Stimulated activated naive CD4-positive, alpha-beta T cell (primary cell): ENCODE measurements at places on chromosomes 2 and 18.

DNA sequence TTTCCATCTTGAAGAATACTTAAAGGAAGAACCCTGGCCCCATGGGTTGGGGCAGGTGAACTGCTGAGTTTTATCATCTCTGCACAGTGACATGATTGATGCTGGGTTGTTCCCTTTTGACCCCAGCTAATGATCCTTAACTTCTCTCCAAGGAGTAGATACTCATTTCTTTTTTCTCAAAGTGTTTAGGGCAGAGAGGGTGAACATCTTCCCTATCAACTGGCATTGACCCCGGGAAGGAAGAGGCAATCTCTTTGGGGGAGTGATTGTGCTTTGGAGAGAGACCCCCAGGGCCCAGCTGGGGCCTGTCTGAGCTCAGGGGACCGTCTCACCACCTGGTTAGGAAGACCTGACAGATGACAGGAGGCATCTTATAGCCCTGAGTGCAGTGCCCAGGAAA, 190.6 kb downstream of the FHOD3 start:
- no peak for DNase-seq

DNA sequence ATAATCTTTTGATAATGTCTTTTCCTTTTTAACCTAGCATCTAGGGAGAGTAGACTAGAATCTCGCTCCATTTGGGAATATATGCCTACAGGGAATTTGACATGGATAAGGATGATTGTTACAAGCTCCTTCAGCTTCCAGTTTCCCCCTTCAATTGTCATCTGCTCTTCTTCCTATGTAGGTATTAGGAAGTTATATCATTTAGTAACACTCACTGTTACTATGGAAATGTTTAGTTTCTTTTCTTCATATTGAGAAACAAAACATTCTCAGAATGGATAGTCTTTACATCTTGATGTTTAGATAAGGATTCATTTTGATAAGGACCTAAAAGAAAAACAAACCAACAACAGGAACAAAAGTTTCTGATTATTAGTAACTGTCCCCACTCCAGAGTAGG, 127.6 kb downstream of the PHLPP1 start:
- DNase-seq = no peak

DNA sequence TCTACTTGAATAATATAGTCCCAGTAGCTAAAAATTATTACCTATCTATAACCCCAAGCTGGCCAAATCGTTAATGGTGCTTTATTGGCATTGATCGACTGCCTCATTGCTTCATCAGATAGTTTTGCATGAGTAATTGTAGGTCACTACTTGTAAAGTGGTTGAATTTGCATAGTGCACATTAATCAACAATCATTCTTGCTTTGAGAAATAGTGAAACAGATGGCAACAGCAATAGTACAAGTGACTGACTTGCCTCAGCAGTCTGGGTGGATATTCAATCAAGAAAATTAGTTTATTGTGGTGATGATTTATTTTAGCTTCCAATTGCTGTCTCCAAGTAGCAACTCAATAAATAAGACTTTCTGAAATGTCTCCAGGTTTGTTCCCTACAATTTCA, 117.8 kb upstream of the NRXN1 start:
- DNase-seq = no peak

GRCh38 chr2:64992990-64993389, 3.8 kb downstream of the SLC1A4 start:
- DNase-seq = no peak

DNA sequence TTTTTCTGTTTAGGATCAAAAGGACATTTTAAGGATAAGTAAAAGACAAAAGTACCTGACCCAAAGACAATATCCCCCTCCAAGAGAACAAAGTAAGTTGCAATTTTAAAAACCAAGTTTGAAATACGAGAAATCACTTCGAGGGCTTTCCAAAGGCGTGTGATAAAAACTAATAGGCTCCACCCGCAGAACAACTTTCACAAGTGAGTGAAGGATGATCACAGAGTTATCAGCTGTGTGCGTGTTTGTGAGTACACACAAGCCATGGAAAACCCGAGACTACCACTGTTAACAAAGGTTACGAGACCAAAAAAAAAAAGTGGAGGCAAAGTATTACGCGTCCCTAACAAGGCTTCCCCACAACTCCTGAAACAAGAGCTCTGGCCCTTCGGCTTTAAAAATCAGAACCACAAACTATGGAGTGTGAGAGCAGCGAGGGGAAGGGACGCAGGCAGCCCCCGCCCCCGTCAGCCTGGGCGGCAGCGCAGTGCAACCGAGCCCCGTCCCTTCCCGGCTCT, 719 bp downstream of the SMAD2 start:
- DNase-seq = peak; percentile 59

- no peak for DNase-seq
Measured at GRCh38 chr2:105886029-105886454, 141.3 kb downstream of the NCK2 start.

GRCh38 chr2:169778446-169778845, 20.2 kb upstream of the SSB start:
- DNase-seq = no peak

- DNase-seq = no peak
Measured at GRCh38 chr18:10055125-10055750, 141.4 kb downstream of the VAPA start.

- no peak for DNase-seq
Measured at GRCh38 chr2:239942871-239943311, 82.3 kb downstream of the NDUFA10 start.

- no peak for DNase-seq
Measured at GRCh38 chr2:76288146-76288545, 577.4 kb upstream of the GCFC2 start.

- DNase-seq = no peak
Measured at GRCh38 chr2:149841396-149841795, 253.8 kb upstream of the MMADHC start.

DNA sequence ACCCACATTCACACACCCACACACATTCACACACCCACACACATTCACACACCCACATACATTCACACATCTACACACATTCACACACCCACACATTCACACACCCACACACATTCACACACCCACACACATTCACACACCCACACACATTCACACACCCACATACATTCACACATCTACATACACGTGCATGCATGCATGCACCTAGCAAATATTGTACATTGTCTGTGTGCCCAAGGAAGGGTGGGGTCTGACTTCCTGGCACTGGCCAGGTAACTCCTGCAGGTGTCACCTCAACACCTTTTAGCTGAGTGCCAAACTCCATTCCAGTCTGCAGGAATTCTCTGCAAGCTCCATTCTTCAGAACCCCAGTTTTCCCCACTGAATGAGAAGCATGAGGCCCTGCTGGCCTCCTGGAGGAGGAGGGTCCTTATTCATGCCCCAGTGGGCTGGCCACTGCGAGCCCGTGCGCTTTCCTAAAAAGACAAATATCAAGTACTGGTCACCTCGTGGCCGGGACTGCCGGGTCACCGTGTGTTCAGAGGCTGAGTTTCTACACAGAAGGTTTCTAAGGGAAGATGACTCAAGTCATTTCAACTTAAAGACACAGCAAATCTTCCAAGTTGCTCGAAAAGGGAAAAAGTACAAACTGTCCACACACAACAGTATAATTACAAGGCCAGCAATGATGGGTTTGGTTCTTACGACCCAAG, 131.5 kb downstream of the HDAC4 start:
- DNase-seq = no peak

DNA sequence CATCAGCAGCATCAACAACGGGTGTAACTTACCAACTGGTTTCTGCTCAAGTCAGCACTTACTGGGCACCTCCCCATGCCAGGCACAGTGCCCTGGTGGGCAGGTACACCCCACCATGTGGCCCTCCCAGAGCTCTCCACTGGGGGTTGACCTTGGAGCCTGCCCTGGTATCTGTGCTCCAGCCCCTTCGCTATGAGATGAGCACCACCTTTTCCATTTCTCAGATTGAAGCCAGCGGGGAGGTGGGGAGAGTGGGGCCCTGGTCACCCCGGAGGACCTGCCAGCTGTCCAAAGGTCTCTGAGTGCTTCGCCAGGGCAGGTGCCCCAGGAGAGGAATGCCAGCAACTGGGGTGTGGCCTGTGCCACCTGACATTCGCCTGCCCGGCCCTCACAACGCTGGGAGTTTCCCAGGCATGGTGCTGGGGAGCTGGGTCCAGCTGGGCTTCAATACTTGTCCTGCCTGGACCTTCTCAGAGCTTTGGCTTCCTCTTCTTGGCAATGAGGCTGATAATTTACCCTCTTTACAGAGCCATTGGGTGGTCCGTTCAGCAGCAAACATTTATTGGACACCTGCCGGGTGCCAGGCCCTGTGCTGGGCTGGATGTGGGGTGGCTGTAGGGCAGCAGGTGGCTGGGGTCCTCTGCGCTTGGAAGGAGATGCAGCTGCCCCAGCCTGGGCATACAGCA, 5.9 kb upstream of the ZAP70 start:
- no peak for DNase-seq

DNA sequence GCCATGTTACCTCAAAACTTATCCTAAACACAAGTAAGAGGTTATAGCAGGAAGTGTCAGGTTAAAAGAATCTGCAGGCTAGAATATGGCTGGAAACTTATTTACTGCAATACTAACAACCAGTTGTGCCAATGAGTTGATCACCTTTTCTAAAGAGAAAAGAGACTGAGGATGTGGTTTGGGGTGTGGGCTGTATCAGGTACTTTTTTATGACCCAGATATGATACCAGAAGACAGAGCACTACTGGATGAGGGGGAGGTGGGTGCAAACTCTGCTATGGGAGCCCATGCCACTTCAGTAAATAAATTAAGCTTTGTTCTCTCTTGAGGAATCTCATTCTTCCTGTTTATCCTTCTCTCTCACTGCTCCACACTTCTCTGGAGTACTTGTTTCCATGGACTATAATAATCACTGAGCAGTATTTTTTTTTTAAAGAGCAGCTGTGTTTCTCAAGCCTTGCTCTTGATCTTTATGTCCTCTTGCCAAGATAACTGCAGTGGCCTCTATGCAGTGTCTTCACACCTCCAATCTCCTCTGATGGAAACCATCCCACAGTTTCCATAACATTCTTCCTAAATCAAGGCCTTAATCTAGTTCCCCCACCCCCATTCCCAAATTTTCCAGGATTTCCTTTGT, 51.2 kb upstream of the NOSTRIN start:
- DNase-seq = no peak

GRCh38 chr2:234048049-234048448, 2.5 kb upstream of the SPP2 start:
- DNase-seq = no peak

GRCh38 chr18:68783506-68783905, 14.4 kb upstream of the CCDC102B start:
- DNase-seq = no peak

DNA sequence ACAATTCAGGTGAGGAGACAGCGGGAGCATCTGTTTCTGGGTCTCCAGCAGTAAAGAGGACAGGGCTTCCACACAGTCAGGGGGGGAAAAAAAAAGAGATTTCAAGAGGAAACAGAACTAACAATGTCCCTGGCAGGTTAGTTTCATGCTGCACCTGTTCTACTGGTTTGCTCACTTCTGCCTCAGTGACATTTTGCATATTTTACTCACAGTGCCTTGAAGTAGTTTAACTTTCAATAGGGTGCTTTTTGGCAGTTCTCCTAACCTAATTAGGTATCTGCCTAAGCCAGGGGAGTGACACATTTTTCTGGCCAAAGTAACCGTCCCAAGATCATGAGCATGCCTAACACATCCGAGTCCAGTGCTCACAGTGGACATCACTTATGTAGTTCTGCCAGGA, 109.0 kb upstream of the ALK start:
- DNase-seq = no peak

DNA sequence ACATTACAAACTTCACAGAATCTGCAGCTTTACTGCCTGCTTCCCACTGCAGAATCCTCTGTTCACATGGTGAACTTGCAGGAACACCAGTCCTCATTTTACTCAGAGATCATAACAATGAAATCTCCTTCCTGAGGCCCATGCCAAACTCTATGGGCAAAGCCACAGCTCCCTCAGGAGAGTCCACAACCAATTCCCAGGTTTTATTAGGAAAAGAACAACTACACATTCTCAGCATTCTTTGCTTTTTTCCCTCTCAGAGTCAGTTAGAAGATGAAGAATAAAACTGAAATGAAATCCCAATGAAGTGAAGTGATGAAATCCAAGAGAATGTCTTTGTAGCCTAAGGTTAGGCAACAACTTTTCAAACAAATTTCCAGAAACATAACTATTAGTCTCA, 233.7 kb downstream of the DSEL start:
- DNase-seq = no peak

GRCh38 chr18:59429608-59430007, 70.5 kb upstream of the LMAN1 start:
- no peak for DNase-seq

GRCh38 chr2:177633111-177633510, 240.5 kb downstream of the AGPS start:
- DNase-seq = no peak

DNA sequence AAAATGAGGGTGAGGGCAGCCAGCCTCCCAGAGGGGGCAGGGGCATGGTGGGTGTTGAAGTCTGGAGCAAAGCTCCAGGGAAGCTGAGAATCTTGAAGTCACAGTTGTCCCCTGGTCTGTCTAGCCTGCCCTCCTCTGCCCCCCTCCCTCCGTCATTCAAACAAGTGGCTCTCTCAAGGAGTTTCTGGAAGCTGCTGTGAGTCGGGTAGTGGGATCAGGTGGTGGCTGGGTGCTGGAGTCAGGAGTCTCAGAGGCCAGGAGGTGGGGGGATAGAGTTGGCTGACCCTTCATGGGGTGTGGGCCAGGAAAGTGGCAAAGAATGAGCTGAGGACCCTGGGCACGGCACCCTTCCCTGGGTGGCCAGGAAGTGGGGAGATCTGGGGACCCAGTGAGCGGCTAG, 495 bp upstream of the ASIC4 start:
- no peak for DNase-seq

DNA sequence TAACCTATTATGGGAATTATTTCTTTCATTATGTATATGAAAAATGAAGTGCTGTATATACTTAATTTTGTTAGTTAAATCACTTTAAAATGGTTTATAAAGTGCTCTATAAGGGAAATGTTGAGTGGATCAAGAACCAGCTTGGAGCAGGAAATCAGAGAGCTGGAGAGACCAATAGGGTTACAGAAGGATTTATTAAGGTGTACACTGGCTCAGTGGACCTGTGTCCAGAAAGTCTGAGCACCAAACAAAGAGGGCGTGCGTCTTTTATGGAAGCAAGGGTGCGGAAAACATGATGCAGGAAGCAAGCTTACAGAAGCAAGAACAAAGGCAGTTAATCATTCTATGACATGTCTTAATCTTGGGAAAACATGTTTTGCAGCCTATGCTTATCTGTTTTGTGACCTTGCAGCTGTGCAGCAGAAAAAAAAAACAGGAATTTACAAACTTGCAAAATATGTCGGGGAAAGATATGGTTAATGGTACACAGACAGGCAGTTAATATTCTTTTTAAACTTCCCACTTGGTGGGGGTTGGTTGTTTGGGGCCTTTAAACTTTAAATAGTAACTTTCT, 65.2 kb upstream of the SLC35G4 start:
- no peak for DNase-seq

GRCh38 chr2:10078704-10079265, 1.4 kb downstream of the CYS1 start:
- DNase-seq = no peak

GRCh38 chr2:238289574-238289973, 1.2 kb upstream of the PER2 start:
- DNase-seq = no peak

GRCh38 chr2:181224866-181225265, 232.3 kb upstream of the ITGA4 start:
- DNase-seq = no peak
